ENCODE measurements at places on chromosomes 7 and 10. TPM values are rescaled to one million over a fixed set of nuclear protein-coding genes. Genes with fewer than 3 reads are reported as not detected.

Gene PTF1A
- total RNA-seq = not detected

Gene PRSS37
- not detected for total RNA-seq

GRCh38 chr10:130395248-130395936 lies 259.2 kb downstream of the GLRX3 start:
- DNase-seq = no peak

- no peak for DNase-seq
Observed at GRCh38 chr10:106082865-106083264, 1081.6 kb downstream of the SORCS1 start.

GRCh38 chr10:95289003-95289920 lies 1.5 kb downstream of the PDLIM1 start:
- no peak for DNase-seq

- DNase-seq = no peak
Observed at GRCh38 chr10:89043052-89043451, 52.5 kb downstream of the FAS start.

- DNase-seq = no peak
Observed at GRCh38 chr7:102819151-102819550, 70.4 kb downstream of the FAM185A start.

DNA sequence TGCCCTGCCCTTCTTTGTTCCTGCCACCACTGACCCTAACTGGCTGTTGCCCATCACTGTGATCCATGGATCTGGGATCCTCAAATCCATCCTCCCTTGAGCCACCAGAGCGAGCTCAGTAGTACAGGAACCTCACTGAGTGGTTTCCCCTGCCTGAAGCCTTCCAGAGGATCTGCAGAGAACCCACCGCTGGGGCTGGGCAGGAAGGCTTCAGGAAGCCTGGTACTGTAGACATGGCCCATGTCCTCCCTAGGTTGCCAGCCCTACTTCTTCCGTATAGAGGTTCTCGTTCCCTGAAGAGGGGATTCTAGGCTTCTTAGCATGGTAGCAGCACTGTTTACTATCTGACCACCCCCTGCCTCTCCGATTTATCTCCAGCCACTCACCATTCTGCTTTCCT lies 687.3 kb upstream of the FOXK1 start:
- DNase-seq = no peak

DNA sequence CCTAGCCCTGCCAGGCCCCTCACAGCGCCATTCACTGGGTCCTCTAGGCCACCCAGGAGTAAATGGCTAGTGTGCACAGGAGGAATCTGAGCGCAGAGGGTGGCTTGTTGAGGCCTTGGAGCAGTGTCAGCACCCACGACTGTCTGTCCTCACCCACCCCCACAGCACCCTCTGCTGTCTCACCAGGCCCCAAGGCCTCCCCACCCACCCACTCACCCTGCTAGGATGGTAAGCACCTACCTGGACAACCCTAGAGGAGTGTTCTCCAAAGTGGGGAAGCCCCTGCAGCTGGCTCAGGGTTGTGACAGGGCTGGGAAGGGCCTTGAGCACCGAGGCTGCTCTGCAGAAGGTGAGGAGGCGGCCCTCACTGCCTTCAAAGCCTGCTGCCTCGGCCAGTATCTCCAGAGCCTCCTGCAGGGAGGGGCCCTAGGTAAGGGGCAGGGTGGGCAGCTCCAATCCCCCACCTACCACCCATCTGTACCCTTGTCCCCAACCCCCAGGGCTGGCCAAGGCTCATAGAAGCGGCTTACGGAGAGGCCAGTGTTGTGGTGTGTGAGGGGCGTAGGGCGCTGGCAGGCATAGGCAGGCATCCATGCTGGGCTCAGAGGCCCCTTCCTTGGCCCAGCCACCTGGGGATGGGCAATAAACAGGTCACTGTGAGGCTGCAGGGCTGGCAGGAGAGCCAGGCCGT lies 2.9 kb downstream of the POLM start:
- no peak for DNase-seq

GRCh38 chr7:82275342-82275741 lies 168.2 kb downstream of the CACNA2D1 start:
- DNase-seq = no peak

- no peak for DNase-seq
Observed at GRCh38 chr10:27536437-27536836, 32.3 kb downstream of the RAB18 start.

- DNase-seq = no peak
Observed at GRCh38 chr10:97365761-97366351, 31.3 kb upstream of the FRAT2 start.

- DNase-seq = peak; percentile 34
Observed at GRCh38 chr7:125195156-125195555, 265.5 kb upstream of the POT1 start.

DNA sequence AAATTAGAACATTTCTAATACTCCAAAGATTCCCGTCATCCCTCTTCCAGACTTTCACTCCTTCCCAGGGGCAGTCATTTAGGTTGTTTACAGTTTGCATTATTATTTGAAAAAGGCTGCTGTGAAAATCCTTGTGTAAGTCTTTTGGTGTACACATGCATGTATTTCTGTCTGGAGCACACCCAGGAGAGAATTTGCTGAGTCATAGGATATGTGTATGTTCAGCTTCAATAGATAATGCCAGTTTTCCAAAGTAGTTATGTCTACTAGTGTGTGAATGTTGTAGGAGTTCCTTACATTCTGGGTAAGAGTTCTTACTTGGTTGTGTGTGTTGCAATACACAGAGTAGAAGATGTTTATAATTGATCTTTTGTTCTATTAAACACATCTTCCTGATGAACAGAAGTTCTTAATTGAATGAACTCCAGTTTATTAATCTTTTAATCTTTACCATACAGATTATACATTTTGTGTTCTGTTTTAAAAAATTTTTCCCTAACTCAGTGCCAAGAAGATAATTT lies 25.3 kb downstream of the CROT start:
- peak; percentile 29 for DNase-seq
